ENCODE measurements at places on chromosomes 1 and 21.

- DNase-seq: no peak
Measured at GRCh38 chr1:12040457-12041051, 21.3 kb downstream of the MIIP start.

GRCh38 chr1:181014477-181015250 lies 8.0 kb downstream of the STX6 start:
- DNase-seq: no peak

- no peak for DNase-seq
Measured at GRCh38 chr1:39016604-39017171, 9.5 kb upstream of the NDUFS5 start.

GRCh38 chr1:77560741-77561140 lies 121.7 kb downstream of the ZZZ3 start:
- DNase-seq: no peak

DNA sequence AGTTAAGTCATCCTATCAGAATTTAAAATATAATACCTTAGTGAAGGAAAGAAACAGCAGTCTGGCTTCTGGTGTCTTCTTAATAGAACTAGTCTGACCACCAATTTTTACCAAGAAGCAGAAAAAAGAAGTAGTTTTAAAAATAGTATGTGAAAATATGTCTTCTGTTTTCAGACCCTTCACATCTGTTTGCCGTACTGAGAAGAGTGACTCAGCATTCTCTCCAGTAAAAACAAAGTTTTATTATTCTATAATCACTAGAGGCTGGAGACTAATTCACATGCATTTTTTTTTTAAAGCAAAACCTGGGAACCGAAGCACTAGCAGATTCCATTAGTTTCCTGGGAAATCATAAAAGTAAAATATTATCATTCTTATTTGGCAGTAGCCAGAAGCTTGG lies 163.8 kb downstream of the COL24A1 start:
- DNase-seq: no peak

DNA sequence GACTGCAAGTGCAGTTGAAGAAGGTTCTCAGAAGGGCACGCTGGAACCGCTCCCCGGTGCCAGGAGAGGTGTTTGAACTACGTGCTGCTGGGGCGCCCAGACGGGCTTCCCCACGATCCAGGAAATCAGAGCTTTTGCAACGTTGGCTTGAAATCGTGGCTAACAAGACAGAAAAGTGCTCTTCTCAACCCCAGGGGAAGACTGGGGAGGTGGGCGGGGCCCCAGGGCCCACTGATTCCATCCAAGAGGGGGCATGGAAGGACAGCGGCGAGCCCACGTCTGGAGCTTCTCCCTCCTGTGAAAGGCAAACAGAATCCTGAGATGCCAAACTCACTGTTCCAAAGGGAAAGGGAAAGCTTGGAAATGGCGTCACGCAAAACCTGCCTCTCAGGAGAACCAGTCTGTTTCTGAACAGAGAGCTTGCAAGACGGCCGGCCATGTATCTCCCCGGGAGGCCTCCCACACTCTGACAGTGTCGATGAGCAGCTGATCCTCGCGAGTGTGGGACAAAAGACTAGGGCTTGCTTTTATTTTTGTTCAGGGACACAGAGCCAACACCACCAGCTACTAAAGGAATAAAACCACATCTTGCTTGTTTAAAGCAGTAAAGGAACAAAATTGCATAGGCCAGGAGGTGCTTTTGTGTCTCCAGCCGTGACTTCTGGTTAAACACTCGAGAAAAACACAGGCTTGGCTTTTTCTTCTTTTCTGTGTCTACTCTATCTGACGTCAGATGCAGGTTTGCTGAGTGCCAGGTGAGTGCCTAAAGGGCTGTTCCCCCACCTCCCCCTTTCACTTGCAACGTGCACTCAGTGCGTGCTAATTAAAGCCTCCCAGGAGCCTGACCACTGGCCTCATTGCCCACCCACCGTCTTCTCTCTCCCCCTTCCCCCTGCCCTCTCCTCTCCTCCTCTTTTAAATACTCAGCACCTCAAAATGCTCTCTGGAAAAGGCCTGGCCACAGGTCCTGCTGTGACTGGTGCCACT lies 41.5 kb downstream of the LRRC3 start:
- DNase-seq: no peak

- DNase-seq: no peak
Measured at GRCh38 chr21:17612023-17612564, 607 bp downstream of the BTG3 start.

DNA sequence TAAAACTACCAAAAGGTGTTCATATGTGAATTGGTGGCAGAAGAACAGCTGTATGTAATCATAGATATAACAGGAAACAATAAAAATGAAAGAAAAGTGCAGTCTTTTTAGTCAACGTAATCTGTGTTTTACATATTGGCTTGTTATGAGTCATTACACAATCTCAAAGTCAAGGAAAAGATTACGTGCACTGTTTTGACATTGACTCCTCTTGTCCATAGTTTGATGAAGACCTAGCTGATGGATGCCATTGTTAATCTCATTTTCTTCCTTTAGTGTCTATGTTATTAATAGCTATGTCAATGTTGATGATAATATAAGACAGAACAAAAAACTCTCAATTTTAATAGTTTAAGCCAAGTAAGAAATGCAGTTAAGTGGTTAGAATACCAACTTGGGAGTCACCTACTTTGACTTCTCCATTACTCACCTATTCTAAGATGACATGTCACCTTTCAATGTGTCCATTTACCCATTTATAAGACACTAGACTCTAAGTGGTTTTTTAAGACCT lies 84.5 kb upstream of the SAMSN1 start:
- DNase-seq: no peak

DNA sequence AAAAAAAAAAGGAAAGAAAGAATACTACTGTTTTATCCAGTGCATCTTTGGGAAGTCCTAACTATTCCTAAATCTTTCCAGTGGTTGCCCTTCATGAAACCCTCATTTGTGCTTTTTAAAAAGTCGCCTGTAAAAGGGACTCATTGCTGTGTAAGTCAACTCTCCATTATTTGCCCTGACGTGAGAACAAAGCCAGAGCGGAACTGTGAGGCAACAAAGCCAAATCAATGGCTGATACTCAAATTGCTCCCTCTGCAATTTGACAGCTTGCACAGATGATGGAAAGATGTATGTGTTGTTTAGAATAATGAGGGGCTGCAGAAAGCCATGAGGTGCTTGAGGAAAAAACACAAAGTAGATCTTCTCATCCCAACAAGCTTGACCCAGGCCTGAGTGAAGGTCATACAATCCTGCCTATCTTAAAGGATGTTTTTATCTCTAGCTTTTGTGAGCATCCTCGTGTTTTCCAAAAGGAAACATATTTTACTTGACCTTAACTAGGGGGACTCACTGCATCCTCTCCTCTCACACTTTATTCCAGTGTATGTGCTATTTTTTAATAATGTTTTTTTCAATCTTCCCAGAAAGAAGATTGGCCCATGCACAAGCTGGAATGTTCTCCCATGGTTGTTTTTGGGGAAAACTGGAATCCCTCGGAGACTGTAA lies 33.4 kb downstream of the SMYD2 start:
- no peak for DNase-seq

GRCh38 chr1:3996846-3997705 lies 97.0 kb upstream of the C1orf174 start:
- DNase-seq: no peak

GRCh38 chr1:116471241-116471640 lies 98.2 kb downstream of the ATP1A1 start:
- no peak for DNase-seq

- no peak for DNase-seq
Measured at GRCh38 chr1:109186733-109187086, 27.0 kb upstream of the SARS1 start.

GRCh38 chr1:46172321-46172720 lies 2.6 kb upstream of the TSPAN1 start:
- no peak for DNase-seq

GRCh38 chr1:248748211-248748610 lies 7.3 kb downstream of the LYPD8 start:
- DNase-seq: no peak

- DNase-seq: no peak
Measured at GRCh38 chr1:44820328-44821239, 12.3 kb downstream of the BTBD19 start.

GRCh38 chr1:110915804-110916203 lies 42.9 kb downstream of the CD53 start:
- DNase-seq: no peak

DNA sequence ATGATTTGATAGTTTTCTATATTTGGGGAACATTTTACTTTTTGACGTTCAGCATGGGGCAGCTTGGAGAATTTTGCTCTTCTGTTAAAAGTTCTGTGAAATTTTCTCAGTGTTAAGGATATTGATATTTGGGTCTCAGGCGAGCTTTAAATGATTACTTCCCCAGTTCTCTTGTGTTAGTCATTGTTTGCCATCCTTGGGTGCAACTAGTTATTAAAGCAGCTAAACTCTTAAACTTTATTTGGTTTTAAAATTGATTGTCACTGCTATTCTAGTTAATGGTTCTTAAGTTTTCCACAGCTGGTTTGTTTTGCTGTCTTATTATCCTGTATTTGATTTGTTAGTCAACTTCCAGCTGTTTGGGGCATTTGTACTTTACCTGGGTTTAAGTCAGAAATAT lies 9.0 kb downstream of the COG2 start:
- DNase-seq: no peak

- DNase-seq: no peak
Measured at GRCh38 chr1:21524220-21524619, 15.0 kb downstream of the ALPL start.

DNA sequence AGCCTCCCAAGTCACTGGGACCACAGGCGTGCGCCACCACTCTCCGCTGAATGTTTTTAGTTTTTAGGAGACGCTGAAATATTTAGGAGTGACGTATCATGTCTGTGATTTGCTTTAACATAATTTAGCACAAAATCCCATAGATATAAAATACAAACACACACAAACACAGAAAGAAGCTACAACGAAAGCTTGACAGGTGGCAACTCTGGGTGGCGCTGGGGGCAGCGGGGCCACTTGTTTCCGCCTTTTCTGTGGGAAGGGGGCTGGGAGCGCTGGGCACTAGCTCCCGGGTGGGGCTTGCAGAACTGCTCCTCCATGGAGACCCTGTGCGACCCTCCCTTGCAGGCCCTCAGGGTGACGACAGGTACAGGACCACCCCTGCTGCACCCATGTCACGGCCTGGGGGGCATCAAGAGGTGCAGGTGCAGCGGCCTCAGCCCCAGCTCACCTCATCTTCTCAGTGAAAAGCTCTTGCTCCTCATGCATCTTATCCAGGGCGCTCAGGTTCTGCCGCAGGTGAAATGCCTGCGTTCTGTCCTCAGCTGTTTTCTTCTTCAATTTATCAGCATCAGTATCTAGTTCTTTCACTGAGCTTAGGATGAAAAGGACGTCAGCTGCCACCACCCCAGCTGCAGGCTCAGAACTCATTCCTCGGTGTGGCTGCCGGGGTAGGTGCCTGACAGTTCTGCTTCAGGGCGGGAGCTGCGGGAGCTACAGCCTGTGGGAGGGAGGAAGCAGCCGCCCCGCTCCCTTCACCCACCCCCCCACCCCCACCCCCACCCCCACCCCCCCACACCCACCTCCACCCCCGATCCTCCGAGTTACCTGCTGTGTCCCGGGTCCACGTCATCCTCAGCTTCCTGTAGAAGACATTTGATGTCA lies 15.3 kb downstream of the CFAP74 start:
- DNase-seq: no peak

GRCh38 chr1:100614570-100614969 lies 76.6 kb downstream of the GPR88 start:
- no peak for DNase-seq

- no peak for DNase-seq
Measured at GRCh38 chr1:170806961-170807360, 128.4 kb upstream of the MROH9 start.

GRCh38 chr1:219813294-219813693 lies 115.1 kb downstream of the SLC30A10 start:
- no peak for DNase-seq

- DNase-seq: no peak
Measured at GRCh38 chr1:155000726-155001424, 1.7 kb upstream of the ZBTB7B start.

DNA sequence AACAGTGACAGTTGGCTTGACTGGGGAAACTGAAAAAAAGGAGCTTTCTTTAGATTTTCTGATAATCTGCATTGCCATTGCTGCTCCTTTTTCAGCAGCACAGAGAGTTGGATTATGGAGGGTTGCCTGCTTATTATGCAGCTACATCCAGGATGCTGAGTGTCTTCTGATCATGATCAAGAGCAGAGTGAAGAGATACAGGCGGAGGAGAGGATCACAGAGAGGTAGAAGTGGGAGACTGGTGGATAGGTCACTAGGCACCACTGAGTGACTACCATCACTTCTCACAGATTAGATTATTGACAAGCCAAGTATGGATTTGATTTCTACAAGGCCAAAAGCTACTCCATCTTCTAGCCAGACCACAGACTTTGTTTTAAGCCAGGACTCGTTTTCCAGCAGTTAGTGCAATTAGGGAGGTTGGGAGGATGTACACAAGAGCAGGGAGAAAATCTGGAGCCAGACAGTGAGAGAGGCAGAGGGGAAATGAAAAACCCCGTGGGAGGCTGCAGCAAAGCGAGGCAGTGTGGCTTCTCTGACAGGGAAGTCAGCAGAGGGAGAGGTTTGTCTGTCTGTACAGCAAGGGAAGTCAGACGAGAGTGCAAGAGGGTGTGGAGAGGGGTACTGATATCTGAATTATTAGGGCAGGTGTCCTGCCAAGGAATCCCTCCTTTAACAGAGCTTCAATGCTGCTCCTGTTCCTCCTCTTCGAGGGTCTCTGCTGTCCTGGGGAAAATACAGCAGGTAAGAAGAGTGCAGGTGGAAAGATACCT lies at the start of gene CD1E:
Gene CD1E, plus strand, starts transcription at position 592 of the 773 bp plus-strand sequence. Its CDS starts 95 bp downstream, at position 687.
- DNase-seq: no peak

DNA sequence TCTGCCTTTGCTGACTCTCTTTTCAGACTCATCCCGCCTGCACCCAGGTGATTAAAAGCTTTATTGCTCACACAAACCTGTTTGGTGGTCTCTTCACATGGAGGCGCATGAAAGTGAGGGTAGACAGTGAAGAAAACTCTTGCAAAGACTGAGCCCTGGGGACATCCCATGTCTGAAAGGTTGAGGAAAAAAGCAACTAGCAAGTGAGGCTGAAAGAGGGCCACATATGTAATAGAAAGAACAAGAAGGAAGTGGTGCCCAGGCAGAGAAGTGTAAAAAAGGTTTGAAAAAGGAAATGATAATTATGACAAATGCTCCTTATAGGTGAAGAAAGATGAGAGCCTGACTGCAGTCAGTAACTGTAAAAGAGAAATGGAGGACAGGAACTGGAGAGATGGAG lies 115.9 kb upstream of the NEK7 start:
- DNase-seq: no peak

GRCh38 chr1:2529784-2530512 lies at the start of gene HES5:
TSS of gene HES5 (minus strand) at chr1:2530263. CDS start at chr1:2530164, 99 bp downstream.
- DNase-seq: no peak

- no peak for DNase-seq
Measured at GRCh38 chr1:160357286-160358002, 9.4 kb upstream of the NHLH1 start.

DNA sequence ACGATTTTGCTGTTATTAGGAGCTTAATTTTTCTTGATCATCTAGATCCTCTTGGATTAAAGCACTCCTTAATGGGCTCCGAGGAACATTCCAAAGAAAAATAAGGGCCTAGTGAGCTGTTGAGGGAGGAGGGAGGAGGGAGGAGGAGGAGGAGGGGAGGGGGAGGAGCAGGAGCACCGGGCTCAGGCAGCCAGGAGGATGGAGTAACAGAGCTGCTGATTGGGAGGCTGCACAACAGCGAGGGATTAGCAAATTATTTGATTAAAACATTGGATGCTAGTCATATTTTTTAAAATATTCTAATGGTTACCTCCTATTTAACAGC lies 302.1 kb upstream of the RRP15 start:
- no peak for DNase-seq

- DNase-seq: peak; percentile 63
Measured at GRCh38 chr1:22754106-22754768, 43.6 kb downstream of the EPHB2 start.
